ENCODE measurements at places on chromosomes 2 and 18. TPM values are rescaled to one million over a fixed set of nuclear protein-coding genes. Genes with fewer than 3 reads are reported as not detected.

MYO7B gene
- total RNA-seq = 1.9 TPM

NGEF gene
- not detected for total RNA-seq

LOXL3 gene
- total RNA-seq = 1.5 TPM

GRCh38 chr2:71481111-71481510 is 27.8 kb downstream of the DYSF start:
- no peak for DNase-seq

DNA sequence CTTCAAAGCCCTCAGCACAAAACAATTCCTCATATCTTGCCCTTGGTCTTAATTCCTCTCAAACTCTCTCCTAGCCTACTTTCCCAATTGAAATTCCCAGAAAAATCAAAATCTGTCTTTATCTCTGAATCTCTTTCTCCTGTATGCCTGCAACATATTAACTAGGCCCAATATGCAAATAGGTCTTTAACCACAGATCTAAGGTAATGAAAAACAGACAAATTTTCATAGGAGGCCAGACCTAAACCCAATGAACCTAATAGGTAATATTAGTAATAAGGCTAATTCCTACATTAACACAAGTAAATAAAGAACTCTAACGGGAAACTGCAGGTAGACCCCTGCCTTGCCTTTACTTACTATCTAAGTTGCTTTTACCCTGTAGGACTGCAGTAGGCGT is 41.4 kb downstream of the WDR33 start:
- no peak for DNase-seq

DNA sequence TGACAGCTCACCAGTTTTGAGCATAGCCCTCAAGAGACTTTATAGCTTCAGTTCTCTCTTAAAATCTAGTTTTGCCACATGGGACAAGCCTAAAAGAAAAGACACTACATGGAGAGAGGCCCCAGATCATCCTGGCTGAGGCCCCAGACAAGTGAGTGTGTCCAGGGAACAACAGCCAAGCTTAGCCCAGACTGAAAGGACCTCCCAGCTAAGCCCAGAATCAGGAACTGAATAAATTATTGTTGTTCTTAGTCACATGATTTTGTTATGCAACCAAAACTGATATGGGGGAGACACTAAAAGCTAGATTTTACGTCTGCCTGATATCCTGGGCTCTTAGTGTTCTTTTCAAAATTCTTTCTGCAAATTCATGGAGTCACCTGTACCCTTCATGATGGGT is 29.3 kb upstream of the LBH start:
- DNase-seq = no peak

GALR1 gene
- not detected for total RNA-seq

MC5R gene
- not detected for total RNA-seq

Data from activated naive CD4-positive, alpha-beta T cell treated with anti-CD3 and anti-CD28 coated beads, Interleukin-2, amount 50 U/mL, for 72 hours (primary cell).